ENCODE measurements at places on chromosomes 2 and 18.

- no peak for DNase-seq
Measured at GRCh38 chr18:62389761-62390481, 64.8 kb downstream of the TNFRSF11A start.

GRCh38 chr2:198913394-198914152, 544.2 kb downstream of the SATB2 start:
- DNase-seq: no peak

GRCh38 chr2:148670773-148671172, 26.2 kb downstream of the EPC2 start:
- DNase-seq: no peak

GRCh38 chr2:70448041-70448440, 105.6 kb downstream of the TGFA start:
- no peak for DNase-seq

- no peak for DNase-seq
Measured at GRCh38 chr18:33957707-33958106, 267.0 kb downstream of the NOL4 start.

- no peak for DNase-seq
Measured at GRCh38 chr18:39872651-39873050, 2082.4 kb upstream of the PIK3C3 start.

- no peak for DNase-seq
Measured at GRCh38 chr2:117917223-117917917, 96.5 kb downstream of the CCDC93 start.

DNA sequence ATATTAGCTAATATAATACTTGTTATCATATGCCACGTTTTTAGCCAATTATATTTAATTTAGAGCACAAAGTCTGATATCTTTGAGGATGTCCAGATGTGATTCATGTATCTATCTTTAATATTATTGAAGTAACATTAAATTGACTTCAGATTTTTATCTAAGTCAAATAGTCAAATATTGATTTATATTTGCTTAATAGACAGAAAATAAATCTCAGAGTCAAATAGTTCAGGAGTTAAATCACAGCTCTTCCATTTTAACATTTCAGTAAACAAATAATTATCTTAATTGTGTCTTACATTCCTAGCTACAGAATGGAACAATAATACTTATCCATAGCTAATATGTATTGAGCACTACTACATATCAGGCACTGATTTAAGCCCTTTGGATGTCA, 379.4 kb upstream of the UBE2E3 start:
- no peak for DNase-seq

GRCh38 chr2:111062417-111062816, 58.3 kb upstream of the BCL2L11 start:
- no peak for DNase-seq

DNA sequence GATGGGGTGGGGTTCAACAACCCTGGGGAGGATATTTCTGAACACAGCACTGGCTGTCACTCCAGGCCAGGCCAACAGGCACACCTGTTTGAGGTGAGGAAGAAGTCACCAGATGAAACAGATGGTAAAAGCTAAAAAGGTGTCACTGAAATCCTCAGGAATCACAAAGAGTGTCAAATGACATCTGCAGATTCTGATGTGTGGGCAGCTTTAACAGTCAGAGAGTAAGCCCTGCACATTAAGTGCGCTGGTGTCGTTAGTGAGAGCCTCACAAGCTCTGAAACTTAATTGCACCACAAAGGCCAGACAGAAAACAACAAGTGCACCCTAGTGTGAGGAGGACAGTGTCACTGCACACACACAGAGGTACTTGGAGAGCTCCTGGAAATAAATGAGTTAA, 13.6 kb downstream of the FLACC1 start:
- DNase-seq: no peak

- no peak for DNase-seq
Measured at GRCh38 chr2:158817588-158817987, 22.5 kb downstream of the DAPL1 start.

- DNase-seq: no peak
Measured at GRCh38 chr18:23690505-23691068, 1.3 kb downstream of the LAMA3 start.

DNA sequence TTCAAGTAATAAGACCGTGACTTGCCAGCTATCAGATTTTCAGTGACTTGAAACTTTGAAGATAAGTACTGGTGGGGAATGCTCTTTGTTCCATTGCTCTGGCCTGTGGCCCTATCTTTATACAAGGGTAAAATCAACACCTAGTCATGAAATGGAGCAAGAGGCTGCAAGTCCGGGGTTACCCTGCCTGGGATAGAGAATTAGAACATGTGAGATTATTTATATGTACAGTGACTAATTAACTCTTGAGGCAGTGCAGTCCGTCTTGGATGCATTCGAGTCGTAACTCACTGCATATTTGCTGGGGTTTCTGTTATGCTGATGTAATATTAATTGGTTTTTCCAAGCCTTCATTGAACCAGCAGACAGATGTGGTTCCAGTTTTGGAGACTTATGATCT, 105.8 kb upstream of the LYPD6 start:
- no peak for DNase-seq

- DNase-seq: no peak
Measured at GRCh38 chr2:12948231-12948960, 231.7 kb downstream of the TRIB2 start.

DNA sequence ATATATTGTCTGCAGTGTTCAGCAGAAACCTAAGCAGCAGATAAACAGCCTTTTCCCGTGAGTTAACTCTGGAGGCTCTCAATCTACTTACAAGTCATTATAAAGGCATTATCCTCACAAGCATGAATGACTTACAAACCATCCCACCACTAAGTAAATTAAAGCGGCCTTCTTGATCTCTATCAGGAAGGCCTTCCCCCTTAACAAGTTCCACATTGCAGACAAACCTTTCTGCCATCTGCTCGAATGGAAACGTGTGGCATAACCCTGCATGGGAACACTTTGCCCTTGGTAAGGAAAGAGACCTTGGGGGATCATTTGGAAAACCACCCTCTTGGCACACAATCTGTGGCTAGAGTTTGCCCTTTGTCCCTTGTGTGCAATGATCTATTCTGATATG, 199.5 kb downstream of the OSR1 start:
- no peak for DNase-seq

DNA sequence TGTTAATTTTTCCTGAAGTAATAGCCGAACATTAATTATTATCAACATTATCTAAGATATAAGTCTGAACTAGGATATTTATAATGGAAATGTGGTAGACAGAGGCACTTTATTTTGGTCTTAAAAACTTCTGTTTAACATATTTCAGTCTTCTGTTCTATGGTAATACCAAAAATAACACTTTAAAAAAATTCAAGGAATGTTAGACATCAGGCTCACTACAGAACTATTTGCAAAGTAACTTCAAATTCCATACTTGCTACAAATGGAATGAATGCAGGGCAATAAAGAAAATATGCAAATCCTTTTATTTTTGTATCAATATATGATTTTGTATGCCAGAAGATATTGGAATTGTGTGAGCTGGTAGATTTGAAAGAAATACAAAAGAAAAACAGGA, 345.5 kb upstream of the DSEL start:
- DNase-seq: no peak

GRCh38 chr18:8073167-8073566, 506.1 kb downstream of the PTPRM start:
- no peak for DNase-seq

GRCh38 chr2:20224716-20225293, at the start of gene SDC1:
Gene SDC1, minus strand, starts transcription at chr2:20225130. Its CDS starts 263 bp downstream, at chr2:20224867.
- DNase-seq: no peak

GRCh38 chr2:241153616-241154015, 3.3 kb downstream of the PPP1R7 start:
- no peak for DNase-seq

- DNase-seq: no peak
Measured at GRCh38 chr18:21479721-21480120, 120.8 kb downstream of the ESCO1 start.

GRCh38 chr18:10270151-10270571, 184.3 kb upstream of the APCDD1 start:
- no peak for DNase-seq

- no peak for DNase-seq
Measured at GRCh38 chr18:12943215-12943614, 4.6 kb upstream of the SEH1L start.

- no peak for DNase-seq
Measured at GRCh38 chr2:118169359-118170005, 81.2 kb downstream of the INSIG2 start.

DNA sequence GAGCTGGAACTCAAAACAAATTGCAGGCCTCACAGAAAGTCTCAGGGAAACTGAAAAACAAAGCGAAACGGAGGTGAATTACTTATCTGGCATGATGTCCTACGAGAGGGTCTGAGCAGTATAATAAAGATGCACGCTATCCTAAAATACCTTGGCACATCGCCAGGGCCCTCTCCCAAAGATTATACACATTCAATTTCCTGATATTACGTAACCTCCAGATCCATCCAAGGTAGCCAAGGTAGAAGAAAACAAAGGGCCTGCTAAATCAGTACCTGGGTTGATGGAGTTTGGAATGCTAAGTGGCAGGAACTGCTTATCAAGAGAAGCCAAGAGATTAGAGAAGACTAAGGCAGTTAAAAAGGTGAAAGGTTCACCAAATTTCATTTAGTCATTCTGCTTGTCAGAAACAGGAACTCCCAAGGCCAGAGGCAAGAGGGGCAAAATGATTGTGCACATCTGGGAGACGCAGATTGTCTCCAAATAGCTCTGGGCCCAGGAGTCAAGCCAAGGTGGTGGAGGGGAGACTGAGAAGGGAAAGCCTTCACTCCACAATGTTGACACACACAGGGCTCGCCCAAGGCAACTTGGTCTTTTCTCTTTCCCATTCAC, 236.8 kb upstream of the ATP5MC3 start:
- no peak for DNase-seq

DNA sequence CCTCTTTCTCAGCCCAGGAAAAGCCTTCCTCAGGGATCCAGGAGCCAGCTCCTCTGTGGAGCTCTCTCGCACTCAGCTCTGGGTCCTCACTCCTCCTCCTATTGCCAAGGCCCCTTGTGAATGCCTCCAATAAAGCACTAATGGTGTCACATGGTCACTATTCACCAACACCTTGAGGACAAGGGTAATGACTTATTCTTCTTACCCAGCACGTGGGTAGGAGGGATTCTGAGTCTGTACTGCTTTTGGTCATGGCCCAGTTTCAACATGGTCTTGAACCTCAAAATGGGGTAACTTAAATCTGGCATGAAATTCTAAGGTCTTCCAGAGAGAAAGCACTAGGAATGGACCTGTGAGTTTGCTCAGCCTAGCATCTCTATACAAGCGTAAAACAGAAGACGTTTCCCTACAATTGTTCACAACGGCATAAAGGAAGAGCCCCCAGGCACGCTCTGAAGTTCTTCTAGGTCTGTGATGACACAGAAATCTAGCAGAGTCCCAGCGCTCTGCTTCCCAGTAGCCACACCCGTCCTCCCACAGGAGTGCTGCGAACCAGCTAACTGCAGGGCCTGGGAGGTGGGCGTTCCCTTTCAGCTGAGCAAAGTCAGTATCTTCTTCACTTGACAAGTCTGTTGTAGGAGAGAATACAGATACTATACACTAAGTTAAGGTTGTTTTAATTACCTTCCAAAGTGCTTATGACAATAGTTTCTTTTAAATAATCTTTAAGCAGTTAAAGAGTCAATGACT, 14.6 kb upstream of the KIDINS220 start:
- DNase-seq: no peak

- DNase-seq: no peak
Measured at GRCh38 chr2:157887946-157888345, 11.8 kb upstream of the ACVR1 start.

GRCh38 chr18:35141567-35142274, 99.1 kb upstream of the ZNF397 start:
- no peak for DNase-seq

- no peak for DNase-seq
Measured at GRCh38 chr2:55707751-55708150, 14.1 kb upstream of the PNPT1 start.

GRCh38 chr2:97769308-97769707, 55.9 kb downstream of the ZAP70 start:
- no peak for DNase-seq

- no peak for DNase-seq
Measured at GRCh38 chr18:12840382-12840781, 43.7 kb downstream of the PTPN2 start.

- no peak for DNase-seq
Measured at GRCh38 chr2:120820953-120821279, 85.2 kb downstream of the GLI2 start.

GRCh38 chr2:232321156-232321816, 57.3 kb upstream of the ALPP start:
- DNase-seq: no peak

GRCh38 chr2:23658466-23658942, 268.4 kb downstream of the ATAD2B start:
- no peak for DNase-seq

GRCh38 chr2:3476985-3477327, 42.4 kb downstream of the ADI1 start:
- no peak for DNase-seq

- DNase-seq: no peak
Measured at GRCh38 chr2:225765820-225766219, 366.3 kb downstream of the NYAP2 start.

GRCh38 chr2:171405546-171405945, 28.2 kb downstream of the METTL8 start:
- DNase-seq: no peak

GRCh38 chr2:174518395-174518794, 31.6 kb upstream of the GPR155 start:
- no peak for DNase-seq

DNA sequence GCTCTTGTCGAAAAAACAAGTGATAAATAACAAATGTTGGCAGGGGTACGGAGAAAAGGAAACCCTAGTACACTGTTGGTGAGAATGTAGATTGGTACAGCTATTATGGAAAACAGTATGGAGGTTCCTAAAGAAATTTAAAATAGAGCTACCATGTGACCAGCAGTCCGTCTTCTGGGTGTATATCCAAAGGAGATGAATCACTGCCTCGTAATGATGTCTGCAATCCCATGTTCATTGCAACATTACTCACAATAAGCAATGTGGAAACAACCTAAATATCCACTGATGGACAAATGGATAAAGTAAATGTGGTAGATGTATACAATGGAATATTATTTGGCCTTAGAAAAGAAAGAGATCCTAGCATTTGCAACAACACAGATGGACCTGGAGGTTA, 50.6 kb downstream of the SLC16A14 start:
- DNase-seq: no peak

DNA sequence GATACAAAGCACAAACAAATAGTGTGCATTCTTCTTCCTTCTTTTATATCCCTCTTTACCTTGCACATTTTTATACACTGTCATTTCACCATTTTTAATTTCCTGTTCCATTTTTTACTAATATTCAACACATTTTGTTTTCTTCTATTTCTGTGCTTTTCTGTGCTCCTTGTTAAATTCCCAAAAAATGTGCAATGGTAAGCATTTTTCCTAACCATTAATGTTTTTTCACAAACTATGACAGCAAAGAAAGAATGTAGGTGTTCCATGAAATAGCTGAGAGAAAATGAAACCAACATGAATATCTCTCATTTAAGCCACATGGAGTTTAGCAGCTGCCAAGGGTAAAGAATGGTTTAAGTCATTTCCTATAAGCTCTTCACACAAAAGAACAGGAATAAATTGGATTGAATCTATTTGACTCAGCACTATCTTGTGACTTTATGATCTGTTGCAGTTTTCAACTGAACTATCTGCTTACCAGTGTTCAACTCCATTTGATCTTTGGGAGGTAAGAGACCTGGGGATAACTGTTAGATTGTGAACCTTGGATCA, 145.7 kb upstream of the CDH19 start:
- no peak for DNase-seq
